ENCODE measurements at places on chromosomes 7 and 10.

- no peak for DNase-seq
Observed at GRCh38 chr7:44484482-44485313, 5.8 kb downstream of the NUDCD3 start.

GRCh38 chr10:129953119-129954051 is 10.7 kb downstream of the EBF3 start:
- DNase-seq, result no peak

DNA sequence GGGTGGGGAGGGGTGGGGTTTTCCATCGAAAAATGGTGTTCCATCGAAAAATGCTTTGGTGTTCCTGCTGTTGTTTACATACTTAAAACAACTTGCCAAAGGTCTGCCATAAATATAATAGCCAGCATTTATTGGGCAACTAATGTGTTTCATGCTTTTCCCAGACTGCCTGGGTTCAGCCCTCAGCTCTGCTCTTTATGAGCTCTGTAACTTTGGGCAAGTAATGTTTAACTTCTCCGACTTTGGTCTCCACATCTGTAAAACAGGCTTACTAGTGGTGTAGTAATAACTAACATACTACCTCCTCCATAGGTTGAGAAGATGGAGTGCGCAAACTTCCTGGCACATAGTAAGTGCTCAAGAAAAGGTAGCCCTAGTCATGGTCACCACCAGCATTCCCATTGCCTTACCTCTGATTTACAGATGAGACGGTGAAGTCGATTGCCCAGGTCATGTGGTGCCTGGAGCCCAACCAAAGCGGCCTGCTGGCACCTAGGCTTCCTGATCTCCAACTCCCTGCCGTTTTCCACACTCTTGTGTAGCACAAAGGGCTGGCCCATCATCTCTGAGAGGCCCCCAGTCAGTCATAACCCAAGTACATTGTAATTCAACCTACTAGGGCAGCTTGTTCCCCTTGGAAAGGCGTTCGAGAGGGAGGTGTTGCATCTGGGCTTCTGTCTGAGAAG is 8.9 kb downstream of the ZMIZ1 start:
- no peak for DNase-seq

- no peak for DNase-seq
Observed at GRCh38 chr7:71535616-71536015, 403.7 kb downstream of the GALNT17 start.
